AG09319 (cell line): ENCODE measurements at places on chromosomes 16 and 17.

DNA sequence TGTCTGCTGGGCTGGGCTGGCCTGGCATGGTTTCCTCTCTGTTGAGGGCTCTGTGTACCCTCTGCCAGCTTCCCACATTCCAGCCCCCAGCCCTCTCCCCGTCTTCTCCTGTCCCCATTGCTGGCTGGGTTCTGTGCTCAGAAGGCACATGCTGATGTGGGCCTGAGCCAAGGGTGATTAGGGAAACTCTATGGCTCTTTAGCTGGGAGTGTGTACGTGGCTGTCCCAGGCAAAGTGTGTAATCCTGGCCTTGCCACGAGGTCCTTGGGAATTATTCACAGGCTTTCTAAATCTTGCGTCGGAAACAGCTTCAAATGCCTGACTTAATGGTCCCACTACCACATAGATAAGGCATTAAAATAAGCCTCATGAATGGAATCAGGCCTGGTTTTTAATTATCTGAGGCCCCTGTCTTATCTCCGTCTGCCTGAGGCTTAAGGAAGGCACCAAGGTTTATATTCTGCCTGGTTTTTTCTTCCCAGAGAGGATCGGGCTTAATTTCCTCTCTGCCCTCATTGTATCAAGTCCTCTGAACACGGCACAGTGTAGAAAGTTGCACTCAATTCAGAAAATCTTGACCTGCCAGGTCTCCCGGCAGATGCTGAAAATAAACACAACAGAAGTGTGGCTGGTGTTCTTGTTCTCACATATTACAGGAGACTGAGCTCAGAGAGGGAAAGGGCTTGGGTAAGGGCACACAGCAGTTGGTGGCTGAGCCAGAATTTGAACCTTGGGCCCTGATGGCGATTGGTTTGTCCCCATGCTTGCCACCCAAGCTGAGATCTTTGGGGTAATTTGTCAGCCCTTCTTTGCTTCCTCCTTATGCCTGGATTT is 52.9 kb upstream of the LGALS9 start:
- no peak for DNase-seq

DNA sequence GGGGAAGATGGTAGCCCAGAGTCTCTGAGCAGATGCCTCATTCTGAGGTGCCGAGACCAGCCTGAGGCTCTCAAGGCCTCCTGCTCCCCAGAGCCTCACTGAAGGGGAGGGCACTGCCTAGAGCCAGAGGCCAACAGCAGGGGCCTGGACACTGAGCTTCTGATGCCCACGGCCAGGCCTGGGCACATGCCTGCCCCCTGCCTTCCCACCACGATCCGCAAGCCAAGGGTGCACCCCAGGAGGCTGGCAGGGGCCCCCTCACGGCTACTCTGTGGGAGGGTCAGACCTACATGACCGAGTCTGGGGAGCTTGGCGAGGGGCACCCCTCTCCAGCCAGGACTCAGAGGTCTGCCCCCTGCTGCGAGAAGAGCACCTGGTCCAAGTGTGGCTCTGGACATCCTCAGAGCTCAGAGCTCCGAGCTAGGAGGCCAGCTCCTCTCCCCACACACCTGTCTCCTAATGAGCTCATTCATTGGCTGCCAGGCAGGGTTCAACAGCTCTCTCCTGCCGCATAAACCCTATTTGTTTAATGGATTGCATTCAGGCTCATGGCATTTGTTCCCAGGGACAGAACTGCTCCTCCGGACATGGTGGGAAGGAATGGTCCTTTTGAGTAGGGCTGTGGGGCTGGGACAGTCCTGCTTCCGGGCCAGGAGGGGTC is 13.9 kb downstream of the OTOP3 start:
- no peak for DNase-seq

GRCh38 chr17:57360266-57360665 is 103.9 kb downstream of the MSI2 start:
- DNase-seq = no peak

DNA sequence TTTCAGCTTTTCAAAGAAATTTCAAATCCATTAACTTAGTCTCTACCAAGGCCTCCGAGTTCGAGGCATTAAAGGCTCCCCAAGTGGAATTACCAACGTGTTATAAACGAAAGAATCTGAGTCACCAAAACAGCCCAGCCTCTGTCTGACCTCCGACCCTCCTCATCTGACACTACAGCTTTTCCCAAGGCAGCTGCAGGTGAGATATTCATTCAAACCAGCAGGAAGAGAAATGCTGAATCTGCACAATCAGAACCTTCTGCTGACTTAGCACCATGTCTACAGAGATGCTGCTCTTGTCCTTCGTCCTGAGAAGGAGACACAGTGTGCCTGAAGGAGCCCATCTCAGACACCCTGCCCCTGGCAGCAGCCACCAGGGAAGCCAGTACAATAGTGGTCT is 30.5 kb downstream of the GRIN2A start:
- no peak for DNase-seq

GRCh38 chr17:17297217-17297616 is 6.0 kb upstream of the NT5M start:
- no peak for DNase-seq

DNA sequence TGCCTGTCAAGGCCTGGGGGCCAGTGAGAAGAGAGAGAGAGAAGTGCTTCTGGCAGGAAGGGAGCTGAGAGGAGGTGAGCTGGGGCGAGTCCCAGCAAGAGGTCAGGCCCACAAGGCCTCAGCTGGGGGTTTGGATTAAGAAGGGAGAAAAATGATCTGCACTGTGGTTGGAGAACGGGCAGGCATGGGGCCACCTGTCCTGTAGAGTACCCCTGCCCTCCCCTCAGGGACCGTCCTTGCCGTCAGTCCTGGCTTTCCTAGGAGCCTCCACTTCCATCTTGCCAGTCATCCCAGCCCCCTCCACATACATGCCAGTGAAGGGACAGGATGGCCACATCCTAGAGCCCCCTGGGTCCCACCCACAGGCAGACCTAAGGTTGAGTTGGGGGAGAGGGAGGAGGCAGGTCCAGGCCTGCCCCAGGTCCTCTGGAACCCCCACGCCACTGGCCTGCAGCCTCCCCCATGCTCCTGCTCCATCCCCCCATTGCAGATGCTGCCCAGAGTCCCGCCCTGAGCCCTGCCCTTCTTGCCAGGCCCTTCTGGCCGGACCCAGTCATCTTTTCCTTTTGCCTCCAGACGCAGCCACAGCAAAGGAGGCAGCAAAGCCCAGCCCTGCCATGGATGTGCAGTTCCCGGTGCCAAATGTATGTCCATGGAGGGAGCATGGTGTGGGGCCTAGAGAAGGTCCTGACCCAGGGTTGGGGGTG is 18.9 kb downstream of the KATNB1 start:
- DNase-seq = no peak

GRCh38 chr16:3457434-3458252 is 14.2 kb downstream of the NAA60 start:
- peak; percentile 69 for DNase-seq

GRCh38 chr17:75507733-75508719 is 7.3 kb downstream of the CASKIN2 start:
- no peak for DNase-seq

DNA sequence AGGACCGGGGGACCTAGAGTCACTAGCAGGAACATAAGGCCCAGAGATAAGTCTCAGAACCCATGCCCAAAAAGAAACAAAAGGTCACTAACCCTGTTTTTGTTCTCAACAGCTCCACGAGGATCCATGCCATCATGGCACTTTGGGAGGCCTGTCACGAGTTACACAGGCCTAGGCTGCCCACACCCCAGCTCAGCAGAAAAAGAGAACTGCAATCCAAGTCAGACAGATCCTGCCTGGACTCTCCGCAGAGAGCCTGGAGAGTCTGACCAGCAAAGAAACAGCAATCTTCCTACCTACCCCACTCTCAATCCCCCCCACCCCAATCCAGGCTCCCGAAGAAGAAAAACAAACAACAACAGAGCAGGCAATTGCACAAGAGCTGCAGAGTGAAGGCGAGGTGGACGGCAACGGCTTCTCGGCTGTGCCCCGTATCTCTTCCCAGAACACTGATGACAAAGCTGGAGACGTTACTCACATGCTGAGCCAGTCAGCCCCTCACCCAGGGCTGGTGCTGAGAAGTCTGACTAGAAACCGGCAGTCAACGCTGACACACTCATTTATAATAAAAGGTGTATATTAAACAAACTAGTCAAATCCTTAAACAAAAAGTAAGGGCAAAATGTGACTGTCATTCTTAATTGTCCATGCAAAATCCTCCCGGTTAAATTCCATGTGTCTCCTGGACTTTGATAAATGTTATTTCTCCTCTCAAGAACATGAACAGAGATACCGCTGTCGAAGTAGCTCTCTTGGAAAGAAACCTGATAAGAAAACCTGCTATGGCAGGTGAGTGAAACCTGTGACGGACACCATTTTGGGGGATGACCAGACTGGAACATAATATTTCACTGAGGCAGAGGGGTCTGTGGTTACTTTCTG is 89.3 kb downstream of the SMG6 start:
- no peak for DNase-seq

GRCh38 chr17:16033729-16034349 is 34.2 kb downstream of the TTC19 start:
- DNase-seq = no peak

DNA sequence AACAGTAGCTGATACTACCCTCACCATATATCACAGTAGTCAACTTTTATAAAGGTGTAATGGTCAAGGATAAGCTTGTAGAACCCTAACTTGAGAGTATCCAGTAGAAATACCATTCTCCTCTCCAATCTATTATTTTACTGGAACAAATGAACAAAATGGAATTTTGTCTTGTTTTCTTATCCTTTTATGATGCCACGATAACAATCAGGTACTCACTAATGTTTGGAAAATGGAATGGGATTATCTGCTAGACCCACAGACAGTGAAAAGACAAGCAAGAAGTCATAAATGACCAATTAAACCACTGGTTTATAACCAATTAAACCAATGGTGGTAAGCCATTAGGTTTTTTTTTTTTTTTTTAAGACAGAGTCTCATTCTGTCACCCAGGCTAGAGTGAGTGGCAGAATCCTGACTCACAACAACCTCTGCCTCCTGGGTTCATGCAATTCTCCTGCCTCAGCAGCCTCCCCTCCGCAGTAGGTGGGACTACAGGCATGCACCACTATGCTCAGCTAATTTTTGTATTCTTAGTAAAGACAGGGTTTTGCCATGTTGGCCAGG is 10.4 kb downstream of the GPATCH8 start:
- no peak for DNase-seq

GRCh38 chr16:10552998-10553491 is 27.4 kb downstream of the EMP2 start:
- no peak for DNase-seq

GRCh38 chr17:77098884-77099545 is 41.8 kb upstream of the SEC14L1 start:
- no peak for DNase-seq

- no peak for DNase-seq
These were observed 47.7 kb upstream of the TNRC6A start for GRCh38 chr16:24681793-24682192.

GRCh38 chr17:6930749-6931148 is 65.1 kb upstream of the ALOX12 start:
- DNase-seq = no peak

DNA sequence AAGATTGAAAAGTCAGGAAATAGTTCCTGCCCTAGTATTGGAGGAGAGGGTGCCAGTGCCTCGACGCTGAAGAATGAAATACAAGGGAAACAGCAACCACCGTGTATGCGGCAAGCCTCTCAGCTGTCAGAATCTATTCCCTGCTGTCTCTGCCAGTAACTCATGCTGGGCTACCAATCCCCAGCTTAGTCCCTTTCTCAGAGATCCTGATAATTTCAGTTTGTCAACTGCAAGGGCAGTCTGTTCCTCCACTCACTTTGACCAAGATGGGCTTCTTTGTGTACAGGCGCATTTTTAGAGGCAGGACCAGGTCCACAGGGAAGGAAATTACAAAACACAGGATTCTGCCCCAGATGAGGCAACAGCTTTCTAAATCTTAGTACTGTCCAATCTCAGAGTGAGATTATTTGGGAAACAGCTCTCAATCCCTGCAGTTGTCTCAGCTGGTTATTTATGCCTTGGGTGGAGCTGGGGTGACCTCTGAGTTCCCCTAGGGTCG is 1.3 kb downstream of the NQO1 start:
- DNase-seq = no peak

DNA sequence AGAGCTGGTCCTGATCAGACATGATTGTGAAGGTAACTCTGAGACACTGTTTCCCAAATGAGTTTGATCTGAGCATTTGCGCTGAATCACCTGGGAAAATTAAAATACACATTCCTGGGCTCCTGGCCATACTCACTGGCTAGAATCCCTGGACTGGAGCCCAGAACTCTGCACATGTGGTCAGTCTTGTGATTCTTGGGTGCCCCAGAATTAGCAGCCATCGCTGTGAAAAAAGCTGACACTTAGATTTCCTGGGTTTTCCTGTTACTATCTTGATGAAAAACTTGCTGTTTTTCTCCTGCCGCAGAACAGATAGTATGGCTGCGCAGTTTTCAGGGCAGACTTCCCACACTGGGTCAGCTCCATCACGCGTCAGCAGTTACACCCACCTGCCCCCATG is 24.6 kb downstream of the NECAB2 start:
- peak; percentile 11 for DNase-seq

GRCh38 chr16:74219706-74220105 is 76.9 kb upstream of the PSMD7 start:
- no peak for DNase-seq

DNA sequence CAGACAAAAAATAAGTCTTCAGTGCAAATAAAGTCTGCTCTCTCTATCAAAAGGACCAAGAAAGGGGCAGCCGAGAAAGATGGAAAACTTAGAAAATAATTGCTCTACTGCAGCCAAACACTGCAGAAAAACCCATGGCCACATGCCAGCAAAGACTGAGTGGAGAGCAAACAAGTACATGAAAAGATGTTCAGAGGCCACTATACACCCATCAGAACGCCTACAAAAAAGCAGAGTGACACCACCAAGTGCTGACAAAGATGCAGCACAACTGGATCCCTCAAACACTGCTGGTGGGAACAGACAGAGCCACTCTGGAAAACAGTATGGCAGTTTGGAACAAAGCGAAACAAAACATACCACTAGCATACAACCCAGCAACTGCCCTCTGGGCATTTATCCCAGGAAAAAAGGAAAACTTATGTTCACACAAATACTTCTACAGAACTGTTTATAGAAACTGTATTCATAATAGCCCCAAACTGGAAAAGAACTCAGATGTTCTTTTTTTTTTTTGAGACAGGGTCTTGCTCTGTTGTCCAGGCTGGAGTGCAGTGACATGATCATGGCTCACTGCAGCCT is 36.7 kb downstream of the KIAA0753 start:
- DNase-seq = no peak

DNA sequence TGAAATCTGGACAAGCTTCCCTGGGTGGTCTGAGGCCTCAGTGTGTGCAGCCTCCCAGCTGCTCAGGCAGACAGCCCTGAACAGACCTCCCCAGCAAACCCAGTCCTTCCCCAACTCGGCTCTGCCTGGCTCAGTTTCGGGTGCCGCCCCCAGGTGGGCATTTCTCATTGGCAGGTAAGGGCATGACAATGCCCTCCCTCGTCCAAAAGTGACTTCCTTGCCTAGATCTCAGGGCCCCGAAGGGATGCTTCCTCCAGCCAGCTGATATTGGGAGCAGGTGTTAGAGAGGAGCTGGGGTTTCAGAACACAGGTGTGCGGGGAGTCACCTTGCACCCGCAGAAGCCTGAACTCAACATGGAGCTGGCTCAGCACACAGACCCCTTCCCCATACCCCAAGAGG is 3.8 kb upstream of the PPL start:
- DNase-seq = no peak
